ENCODE measurements at places on chromosomes 1 and 21.

GRCh38 chr1:170872663-170873062, 62.7 kb upstream of the MROH9 start:
- no peak for DNase-seq

DNA sequence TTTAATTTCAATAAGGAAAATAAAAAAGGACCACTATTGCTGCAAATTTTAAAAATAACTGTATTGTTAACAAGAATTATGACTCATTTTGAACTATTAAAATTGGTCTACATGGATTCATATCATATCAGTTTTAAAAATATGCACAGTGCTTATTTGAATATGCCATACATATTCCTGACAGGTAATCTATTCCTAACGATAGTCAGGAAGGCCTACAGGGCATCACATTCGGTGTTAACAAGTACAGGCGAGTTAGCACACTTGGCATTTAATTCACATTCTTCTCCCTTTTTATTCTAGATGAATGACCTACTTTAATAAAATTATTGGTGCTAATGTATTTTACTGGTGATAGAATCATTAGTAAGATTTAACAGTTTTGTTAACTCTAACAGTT, 174.6 kb downstream of the USH2A start:
- no peak for DNase-seq

GRCh38 chr1:244980605-244981004, 116.3 kb upstream of the HNRNPU start:
- DNase-seq: peak; percentile 5

DNA sequence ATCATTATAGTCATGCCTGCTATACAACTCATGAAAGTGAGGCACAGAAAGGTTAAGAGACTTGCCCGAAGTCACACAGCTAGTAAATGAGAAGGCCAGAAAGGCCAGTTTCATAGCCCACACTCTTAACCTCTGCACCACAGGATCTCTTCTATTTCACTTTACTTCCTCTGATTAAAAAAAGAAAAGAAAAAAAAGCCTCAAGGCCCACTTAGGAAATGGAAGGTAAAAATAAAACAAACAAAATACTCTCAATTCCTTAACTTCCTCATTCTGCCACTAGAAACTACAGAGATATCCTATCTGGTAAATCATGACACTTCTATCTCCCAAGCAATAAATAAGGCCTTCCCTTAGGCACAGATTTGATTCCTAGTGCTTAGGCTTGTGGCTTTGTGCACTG, 7.6 kb upstream of the ENAH start:
- no peak for DNase-seq

- DNase-seq: no peak
Measured at GRCh38 chr1:115463347-115463746, 125.3 kb upstream of the NGF start.

DNA sequence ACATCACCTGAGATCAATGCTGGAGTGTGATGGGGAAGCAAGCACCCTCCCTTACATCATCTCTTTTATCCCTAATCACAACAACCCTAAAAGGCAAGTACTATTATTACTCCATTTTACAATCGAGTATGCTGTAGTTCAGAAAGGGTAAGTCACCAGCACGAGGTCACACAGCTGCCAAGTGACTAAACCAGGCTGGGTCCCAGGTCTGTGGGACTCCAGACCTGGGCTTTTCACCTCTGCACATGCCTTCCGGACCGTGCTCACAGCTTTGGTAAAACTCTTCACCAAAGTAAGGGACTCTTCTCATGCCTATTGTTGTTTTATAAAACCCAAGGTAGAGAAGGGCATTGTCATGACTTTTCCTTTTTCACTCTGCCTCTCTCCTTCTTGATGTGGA, 130.9 kb downstream of the DMRTB1 start:
- DNase-seq: peak; percentile 14

DNA sequence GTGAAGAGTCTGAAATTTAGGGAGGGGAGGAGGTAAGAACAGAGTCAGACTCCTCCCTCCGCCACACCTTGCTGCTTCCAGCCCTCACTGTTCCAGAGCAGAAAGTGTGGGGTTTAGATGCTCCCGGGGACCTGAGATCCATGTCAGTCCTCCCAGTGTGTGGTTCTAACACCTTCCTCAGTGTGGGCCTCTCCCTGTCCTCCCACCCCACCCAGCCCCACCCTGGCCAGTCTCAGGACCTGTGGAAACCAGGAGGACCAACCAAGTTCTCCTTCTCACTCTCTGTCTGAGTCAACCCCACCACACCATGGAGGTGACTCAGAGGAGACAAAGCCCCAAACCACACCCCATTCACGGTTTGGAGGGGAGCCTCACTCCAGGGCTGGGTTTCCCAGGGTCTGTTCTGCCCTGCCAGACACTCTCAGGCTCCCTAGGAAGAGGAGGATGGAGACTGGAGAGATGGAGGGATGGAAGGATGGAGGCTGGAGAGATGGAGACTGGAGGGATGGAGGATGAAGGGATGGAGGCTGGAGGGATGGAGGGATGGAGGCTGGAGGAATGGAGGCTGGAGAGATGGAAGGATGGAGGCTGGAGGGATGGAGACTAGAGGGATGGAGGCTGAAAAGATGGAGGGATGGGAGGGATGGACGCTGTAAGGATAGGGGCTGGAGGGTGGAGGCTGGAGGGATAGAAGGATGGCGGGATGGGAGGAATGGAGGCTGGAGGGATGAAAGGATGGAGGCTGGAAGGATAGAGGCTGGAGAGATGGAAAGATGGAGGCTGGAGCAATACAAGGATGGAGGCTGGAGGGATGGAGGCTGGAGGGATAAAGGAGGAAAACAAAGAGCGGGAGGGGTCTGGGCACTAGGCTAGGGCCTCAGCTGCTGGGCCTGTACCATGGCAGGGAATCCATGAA, 100.9 kb upstream of the RUNX3 start:
- no peak for DNase-seq

DNA sequence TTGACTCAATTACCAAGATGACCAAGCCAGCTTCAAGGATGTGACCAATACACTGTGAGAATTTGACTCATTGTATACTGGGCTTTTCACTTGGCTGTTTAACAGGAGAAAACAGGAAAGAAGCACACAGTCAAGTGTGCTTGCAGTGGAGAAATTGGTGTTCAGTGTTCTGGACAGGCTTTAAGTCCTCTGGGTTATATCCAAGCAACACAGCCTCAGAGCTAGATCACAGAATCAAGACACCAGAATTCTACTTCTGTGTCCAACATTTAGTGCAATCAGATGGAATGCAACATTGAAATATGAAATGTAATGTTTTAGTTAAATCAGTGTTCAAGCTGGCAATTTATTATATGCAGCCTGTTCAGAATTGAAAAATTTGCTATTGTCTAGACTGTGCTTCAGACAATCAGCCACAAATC, 694.4 kb downstream of the LTN1 start:
- peak; percentile 50 for DNase-seq

DNA sequence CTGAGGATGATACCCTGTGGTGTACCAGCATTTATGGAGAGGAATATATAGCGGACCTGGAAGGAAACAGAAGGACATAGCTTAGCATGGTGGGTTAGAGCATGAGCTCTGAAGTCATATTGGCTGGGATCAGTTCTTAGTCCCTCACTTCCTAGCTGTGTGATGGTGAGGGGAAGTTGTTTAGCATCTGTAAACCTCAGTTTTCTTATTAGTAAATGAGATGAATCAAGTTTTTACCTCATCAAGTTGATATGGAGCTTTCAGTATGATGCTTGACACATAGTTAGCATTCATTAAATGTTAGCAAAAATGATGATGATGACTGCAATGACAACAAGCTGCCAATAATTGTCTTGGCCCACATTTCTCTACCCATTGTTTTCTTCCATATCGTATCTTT, 84.8 kb downstream of the NEK7 start:
- DNase-seq: no peak

DNA sequence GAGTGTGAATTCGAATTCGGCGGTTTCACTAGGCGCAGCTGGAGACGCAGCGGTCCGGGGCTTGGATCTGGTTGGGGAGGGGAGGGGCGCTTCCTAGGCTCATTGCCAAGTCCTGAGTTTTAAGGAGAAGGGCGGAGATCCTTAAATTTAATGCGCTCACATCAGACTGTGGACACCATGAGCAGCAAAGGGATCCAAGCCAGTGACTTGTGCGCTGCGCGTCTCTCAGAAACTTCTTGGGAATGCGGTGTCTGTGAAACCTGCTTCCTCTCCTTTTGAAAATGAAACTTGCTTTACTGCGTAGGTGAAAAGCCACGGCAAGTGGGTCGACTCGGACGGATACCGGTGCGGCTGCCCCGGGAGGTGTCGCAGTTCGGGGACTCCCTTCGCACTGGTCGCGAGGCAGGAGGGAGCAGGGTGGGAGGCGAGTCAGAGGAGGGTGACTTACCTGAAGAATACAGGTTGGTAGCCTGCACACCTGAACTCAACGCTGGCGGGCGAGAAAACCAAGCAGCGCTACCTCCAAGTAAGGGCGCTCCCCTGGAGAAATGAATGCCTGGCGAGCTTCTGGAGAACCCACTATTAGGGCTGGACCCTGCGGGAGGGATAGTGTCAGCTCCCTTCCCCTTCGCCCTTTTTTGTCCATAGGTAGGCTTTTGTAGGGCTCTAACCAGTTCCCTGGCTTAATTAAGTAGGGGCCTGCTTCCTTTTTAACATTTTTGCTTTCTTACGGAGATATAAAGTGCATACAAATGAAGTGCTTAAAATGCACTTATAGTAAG, 992 bp downstream of the TENT5C start:
- no peak for DNase-seq

- no peak for DNase-seq
Measured at GRCh38 chr1:204188959-204189639, 7.2 kb downstream of the KISS1 start.

GRCh38 chr1:195495720-195496635, 1112.3 kb downstream of the KCNT2 start:
- DNase-seq: no peak

DNA sequence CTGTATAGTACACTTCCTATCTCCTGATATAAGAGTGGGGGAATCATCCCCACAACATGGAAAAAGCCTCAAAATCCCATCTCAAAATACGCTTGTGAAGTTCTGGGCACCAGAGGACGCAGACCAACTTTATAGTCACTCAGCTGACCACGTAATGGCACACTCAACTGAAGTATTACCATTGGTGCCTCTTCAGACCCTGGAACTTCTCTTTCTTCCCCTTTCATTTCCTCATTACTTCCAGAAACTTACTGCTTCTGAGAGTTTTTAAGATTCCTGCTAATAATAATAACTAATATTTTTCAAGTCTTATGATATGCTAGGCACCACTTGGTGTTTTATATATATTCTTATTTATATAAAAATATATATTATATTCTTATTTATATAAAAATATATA, 202.6 kb downstream of the PTPRC start:
- no peak for DNase-seq

GRCh38 chr1:197485790-197486189, 217.7 kb downstream of the CRB1 start:
- DNase-seq: no peak

- DNase-seq: no peak
Measured at GRCh38 chr1:85936470-85936869, 220.1 kb downstream of the COL24A1 start.

- peak; percentile 65 for DNase-seq
Measured at GRCh38 chr1:29513357-29513756, 277.0 kb downstream of the PTPRU start.

DNA sequence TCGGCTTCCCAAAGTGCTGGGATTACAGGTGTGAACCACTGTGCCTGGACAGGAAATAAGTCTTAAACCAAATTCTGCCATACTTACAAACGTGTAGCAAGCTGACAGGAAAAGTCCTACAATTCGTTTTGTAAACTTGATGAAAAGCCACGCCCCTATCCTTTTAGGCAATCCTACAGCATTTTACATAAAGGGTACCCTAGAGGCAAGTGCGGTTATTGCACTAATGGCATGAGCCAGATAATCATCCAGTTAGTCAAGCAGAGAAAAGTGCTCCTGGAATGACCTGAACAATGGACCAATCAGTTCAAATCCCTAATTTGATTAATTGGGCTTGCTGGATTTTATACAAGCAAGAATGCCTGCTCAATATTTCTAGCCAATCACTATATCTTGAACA, 338.2 kb downstream of the KIF26B start:
- peak; percentile 15 for DNase-seq

GRCh38 chr1:58409890-58410289, 136.6 kb downstream of the OMA1 start:
- no peak for DNase-seq

- no peak for DNase-seq
Measured at GRCh38 chr1:62288662-62289061, 30.6 kb downstream of the KANK4 start.

- no peak for DNase-seq
Measured at GRCh38 chr1:11927866-11928592, 1.8 kb upstream of the KIAA2013 start.

DNA sequence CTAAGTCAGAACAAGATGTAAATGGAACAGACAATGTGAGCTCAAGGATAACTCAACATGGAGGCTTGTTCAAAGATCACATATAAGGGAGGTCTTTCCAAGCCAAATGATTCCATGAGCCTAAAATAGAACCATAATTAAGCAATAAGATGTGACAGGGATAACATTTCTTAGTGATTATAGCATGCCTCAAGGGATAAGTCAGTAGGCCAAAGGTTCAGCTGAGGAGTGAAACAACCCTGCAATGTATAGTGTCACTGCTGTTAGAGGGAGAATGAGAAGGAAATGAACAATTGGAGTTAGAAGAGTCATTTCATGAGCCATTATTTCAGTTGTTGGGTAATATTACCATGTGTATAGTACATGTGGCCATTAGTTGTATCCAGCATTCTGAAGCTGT, 25.0 kb downstream of the GORAB start:
- DNase-seq: no peak

DNA sequence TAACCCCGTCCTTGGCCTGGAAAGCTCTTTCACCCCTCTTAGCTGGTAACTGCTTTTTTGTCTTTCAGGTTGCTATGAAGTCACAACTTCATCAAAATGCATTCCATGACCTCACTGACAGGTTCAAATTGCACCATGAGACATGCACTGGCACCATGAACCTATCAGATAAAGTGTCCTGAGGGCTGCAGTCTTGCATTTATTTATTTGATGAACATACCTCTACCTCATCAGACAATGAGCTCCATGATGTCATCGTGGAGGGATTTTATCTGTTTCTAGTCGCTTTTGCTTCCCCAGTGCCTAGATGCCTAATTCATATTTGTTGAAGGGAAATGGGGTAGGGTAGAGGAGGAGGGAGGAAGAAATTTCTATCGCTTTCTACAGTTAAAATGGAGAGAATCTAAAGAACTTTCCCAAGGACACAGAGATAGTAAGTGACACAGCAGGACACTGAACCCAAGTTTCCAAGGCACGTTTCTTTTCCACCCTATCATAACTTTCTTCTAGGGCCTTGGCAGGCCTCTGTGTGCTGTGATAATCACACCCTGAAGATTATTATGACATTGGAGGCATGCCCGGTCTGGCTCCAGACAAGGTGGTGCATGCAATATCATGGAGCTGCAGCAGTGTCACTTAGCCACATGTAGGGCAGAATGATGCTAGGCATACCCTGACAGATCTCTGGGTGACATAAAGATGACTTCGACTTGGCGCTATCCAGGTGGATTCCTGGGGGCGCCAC, 69.5 kb downstream of the CD58 start:
- DNase-seq: no peak

- DNase-seq: no peak
Measured at GRCh38 chr1:233587958-233588799, 25.7 kb upstream of the KCNK1 start.
